Glutamatergic neuron (in vitro differentiated cells): ENCODE measurements at places on chromosomes 13 and 19.

DNA sequence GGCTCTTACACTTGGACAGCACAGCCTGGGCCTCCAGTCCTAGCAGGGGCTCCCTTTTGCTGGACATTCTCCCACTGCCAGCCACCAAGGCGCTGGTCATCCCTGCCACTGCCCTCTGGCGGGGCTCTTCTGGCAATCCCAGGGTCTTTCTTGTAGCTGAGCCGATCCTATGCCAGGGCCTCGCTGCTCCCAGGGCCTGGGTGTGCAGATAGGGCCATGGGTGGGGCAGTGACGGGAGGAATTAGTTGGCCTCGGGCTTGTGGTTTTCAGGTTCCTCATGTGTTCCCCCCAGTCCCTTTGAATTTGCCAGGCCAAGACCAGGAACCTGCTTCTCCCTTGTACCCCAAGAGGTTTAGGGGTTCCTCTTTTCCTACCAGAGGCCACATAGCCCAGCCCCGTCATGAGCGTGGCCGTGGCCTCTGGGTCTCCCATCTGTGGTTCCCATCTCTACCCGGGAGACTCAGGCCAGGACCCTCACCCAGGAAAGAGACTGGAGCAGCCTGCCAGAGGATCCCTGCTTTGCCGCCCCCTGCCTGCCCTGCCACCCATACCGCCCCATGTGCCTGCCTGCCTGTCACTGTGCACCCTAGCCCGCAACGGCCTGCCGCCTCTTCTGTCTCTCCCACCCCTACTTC, 26.2 kb downstream of the TMED1 start:
- DNase-seq, result no peak

- DNase-seq, result no peak
These were observed 127.5 kb downstream of the KCTD12 start for GRCh38 chr13:76758738-76759137.

DNA sequence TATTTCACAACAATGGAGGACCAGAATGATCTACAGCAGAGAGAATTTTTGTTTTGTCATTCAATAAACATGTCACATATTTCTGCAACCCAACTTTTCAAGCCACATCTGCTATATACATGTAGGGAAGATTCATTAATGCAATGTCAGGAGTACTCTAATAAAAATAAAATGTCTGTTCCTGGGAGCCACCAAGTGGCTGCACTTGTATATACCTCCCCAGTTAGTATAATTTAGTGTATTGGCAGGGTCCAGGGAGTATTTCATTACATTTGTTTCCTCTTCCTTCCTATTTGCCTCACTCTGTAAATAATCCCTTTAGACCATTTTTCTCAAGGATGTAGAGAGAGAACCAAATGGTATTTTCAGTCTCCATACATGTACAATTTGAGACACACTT, 1169.0 kb downstream of the DIAPH3 start:
- DNase-seq, result no peak

GRCh38 chr19:41554907-41555306, 21.1 kb upstream of the CEACAM21 start:
- DNase-seq, result no peak

- DNase-seq, result no peak
These were observed 25.8 kb downstream of the LACC1 start for GRCh38 chr13:43905435-43906031.

DNA sequence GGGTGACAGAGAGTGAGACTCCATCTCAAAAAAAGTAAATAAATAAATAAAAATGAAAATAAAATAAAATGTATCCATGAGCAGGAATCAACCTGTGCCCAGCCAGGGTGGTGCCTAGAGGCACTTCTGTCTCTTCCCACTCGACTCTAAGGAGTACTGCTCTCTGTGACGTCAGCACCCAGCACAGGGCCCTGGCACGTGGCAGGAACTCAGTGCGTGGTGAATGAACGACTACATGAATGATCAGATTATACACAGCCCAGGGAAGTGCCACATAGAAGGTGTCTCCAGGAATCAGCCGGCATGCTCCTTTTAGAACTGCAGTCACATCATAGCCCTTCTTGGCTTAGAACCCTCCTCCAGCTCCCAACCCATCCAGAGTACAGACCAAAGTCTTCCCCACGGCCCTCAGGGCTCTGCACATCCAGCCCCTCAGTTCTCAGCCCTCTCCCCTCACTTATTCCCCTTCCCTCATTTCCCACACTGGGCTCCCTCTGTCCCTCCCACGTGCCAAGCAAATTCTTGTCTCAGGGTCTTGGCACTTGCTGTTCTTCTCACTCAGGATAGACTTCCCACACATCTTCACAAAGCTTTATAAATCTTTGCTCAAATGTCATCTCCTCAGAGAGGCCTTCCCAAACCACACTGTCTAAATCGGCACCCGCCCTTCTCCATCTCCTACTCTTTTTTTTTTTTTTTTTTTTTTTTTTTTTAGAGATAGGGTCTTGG, 4.2 kb downstream of the CLIP3 start:
- no peak for DNase-seq

DNA sequence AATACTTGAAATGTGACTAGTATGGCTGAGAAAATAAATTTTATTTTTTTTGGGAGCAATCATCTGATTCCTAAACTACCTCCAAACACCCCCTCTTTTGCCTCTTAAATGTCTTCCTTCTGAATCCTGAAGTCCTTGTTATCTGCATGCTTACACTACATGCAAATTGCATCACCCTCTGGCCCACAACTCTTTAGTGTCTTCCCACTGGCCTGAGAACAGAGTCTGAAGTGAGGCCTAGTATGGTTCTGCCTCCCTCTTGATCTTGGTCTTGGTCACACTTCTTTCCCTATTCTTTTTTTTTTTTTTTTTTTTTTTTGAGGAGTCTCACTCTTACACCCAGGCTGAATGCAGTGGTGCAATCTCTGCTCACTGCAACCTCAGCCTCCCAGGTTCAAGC, 4.8 kb downstream of the ZNF558 start:
- no peak for DNase-seq

GRCh38 chr13:67123165-67123564, 107.0 kb downstream of the PCDH9 start:
- DNase-seq, result no peak

DNA sequence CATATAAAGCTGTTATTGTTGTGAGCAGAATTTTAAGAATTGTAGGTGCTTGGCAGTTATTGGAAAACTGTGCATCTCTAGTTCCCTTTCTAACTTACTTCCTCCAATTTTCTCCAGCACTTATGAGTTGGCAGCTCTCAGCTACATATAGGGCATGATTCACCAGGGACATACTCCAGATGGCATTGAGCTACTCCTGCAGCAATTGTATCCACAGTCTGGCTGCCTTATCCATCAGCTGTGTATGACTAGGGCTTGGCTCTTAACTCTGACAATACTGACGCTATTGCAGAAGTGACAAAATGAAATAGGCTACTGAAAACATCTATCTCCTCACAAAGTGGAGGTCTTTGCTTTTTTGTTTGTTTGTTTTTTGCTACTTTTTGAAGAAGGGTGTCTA, 276.7 kb downstream of the POU4F1 start:
- no peak for DNase-seq

- no peak for DNase-seq
These were observed 2.4 kb downstream of the MARK4 start for GRCh38 chr19:45253396-45254027.

GRCh38 chr13:20921572-20921971, 19.0 kb upstream of the XPO4 start:
- DNase-seq, result no peak

DNA sequence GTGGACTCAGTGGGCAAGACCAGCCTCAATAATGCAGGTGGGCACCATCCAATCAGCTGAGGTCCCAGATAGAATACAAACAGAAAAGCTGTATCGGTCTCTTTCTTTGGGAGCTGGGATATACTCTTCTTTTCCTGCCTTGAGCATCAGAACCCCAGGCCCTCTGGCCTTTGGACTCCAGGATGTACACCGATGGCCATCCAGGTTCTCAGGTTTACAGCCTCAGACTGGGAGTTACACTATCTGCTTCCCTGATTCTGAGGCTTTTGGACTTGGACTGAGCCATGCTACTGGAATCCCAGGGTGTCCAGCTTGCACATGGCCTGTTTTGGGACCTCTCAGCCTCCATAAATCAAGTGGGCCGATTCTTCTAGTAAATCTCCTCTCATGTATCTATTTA, 27.6 kb upstream of the USP12 start:
- no peak for DNase-seq

- DNase-seq, result no peak
These were observed 687 bp upstream of the CIRBP start for GRCh38 chr19:1268226-1269064.

DNA sequence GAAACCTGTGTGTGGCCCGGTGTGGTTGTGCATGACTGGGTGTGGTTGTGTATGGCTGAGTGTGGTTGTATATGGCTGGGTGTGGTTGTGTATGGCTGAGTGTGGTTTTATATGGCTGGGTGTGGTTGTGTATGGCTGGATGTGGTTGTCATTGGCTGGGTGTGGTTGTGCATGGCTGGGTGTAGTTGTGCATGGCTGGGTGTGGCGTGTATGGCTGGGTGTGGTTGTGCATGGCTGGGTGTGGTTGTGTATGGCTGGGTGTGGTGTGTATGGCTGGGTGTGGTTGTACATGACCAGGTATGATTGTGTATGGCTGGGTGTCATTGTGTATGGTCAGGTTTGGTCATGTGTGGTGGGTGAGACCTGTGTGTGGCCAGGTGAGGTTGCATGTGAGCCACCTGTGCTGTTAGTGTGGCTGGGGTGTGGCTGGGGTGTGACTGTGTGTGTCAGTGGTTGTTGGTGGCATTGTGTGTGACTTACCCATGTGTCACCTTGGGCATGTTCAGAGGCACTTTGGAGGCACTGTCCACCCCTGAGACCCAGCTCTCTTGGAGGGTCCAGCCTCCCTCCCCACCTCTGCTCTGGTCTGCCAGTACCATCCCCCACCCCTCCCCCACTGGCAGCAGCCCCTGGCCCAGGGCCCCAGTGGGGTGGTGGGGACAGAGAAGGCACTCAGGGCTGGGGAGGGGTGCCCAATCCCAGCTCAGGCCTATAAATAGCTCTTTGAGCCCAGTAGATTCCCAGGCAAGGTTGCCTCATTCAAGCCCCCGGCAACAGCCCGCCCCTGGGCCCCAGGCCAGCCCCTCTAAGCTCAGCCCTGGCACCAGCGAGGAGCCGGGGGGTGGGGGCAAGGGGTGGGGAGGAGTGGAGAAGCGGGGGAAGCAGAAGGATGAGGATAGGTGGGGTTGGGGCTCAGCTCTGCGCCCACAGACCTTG, 3.9 kb upstream of the NCAN start:
- DNase-seq, result no peak

DNA sequence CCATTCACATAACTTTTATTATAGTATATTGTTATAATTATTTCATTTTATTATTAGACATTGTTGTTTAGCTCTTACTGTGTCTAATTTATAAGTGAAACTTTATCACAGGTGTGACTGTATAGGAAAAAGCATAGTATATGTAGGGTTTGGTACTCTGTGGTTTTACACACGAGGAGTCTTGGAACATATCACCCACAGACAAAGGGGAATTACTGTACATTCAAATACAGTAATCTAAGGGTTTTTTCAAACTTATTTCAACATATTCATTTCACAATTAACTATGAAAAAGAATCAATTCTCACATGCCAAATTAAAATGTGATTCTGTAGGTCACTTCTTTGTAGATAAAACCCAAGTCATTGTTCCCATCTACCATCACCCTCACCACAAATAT, 46.0 kb downstream of the RBM26 start:
- DNase-seq, result no peak

DNA sequence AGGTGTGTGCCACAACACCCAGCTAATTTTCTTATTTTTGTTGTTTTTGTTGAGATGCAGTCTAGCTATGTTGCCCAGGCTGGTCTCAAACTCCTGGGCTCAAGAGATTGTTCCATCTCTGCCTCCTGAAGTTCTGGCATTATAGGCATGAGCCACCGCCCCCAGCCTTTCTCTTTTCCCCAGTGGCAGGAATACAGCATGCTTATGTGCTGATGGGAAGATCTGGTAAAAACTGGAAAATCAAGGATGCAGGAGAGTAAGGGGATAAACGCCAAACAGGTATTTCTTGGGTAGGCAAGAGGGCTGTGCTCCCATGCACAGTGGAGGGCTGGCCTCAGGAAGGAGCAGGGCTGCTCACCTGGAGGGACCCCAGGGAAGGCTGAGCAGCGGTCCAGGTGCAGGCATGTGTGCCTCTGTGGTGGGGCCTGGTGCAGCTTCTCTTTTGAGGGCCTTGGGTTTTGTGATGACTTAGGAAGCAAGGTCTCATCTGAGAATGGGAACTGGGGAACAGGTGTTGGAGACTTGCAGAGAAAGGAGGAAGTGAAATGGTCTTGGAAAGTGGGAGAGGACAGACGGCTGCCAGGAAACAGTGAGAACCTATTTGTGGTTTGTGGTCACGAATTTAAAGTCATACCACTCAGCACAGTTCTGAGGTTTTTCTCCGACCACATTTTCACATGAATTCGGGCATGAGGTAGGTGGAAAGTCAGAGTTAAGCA, 106.5 kb downstream of the TEX26 start:
- DNase-seq, result no peak

- DNase-seq, result no peak
These were observed 1.3 kb downstream of the FAM174C start for GRCh38 chr19:1276628-1277022.

GRCh38 chr13:57601536-57601935, 30.0 kb upstream of the PCDH17 start:
- no peak for DNase-seq

GRCh38 chr19:51687791-51688670, 5.1 kb upstream of the SPACA6 start:
- peak; percentile 74 for DNase-seq

- DNase-seq, result no peak
These were observed 747 bp upstream of the MARK4 start for GRCh38 chr19:45250216-45250831.

- no peak for DNase-seq
These were observed 1137.7 kb downstream of the UQCRFS1 start for GRCh38 chr19:28075229-28075628.

- no peak for DNase-seq
These were observed 28.6 kb downstream of the AKT2 start for GRCh38 chr19:40256512-40256911.

- peak; percentile 76 for DNase-seq
These were observed 6.7 kb upstream of the MADCAM1 start for GRCh38 chr19:489418-490196.

DNA sequence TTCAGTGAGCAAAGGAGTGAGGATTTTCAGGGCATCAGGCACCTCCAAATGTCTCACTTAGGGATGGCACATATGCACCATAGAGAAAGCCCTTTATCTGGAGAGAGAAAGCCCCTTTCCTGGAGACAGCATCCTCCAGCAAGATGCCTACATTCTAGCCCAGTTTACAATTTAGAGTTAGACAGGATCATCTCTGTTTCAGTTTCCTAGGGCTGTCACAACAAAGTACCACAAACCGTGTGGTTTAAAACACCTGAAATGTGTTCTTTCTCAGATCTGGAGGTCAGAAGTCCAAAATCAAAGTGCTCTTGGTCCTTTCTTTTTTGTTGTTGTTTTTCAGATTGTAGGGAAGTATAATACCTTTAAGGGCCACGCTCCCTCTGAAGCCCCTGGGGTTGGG, 61.8 kb downstream of the MBNL2 start:
- no peak for DNase-seq

GRCh38 chr13:33112766-33113165, 96.5 kb downstream of the KL start:
- no peak for DNase-seq

GRCh38 chr19:43527860-43528622, 1.0 kb upstream of the ETHE1 start:
- no peak for DNase-seq

- no peak for DNase-seq
These were observed 116.1 kb upstream of the TSC22D1 start for GRCh38 chr13:44692173-44692713.

GRCh38 chr13:53198736-53199135, 170.1 kb downstream of the OLFM4 start:
- no peak for DNase-seq

- no peak for DNase-seq
These were observed 1.2 kb downstream of the PRDX2 start for GRCh38 chr19:12800466-12800770.

GRCh38 chr19:49409441-49410029, 13.7 kb downstream of the PTH2 start:
- DNase-seq, result no peak
